ENCODE measurements at places on chromosomes 1 and 21.

GRCh38 chr1:163372576-163372975 is 50.8 kb downstream of the NUF2 start:
- no peak for DNase-seq

- DNase-seq: no peak
Observed at GRCh38 chr1:101394041-101394440, 157.2 kb downstream of the S1PR1 start.

DNA sequence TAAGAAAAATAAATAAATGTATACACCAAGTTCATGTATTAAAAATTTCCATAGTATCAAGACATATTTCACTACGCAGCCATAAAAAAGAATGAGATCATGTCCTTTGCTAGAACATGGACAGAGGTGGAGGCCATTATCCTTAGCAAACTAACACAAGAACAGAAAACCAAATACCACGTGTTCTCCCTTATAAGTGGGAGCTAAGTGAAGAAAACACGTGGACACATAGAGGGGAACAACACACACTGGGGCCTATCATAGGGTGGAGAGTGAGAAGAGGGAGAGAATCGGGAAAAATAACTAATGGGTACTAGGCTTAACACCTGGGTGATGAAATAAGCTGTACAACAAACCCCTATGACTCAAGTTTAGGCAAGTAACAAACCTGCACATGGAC is 552.4 kb upstream of the PBX1 start:
- DNase-seq: no peak

GRCh38 chr1:24945354-24946326 is 15.6 kb upstream of the RUNX3 start:
- DNase-seq: no peak

- DNase-seq: peak; percentile 35
Observed at GRCh38 chr1:91018006-91018405, 3.8 kb downstream of the ZNF644 start.

- DNase-seq: no peak
Observed at GRCh38 chr1:2299131-2299627, 71.1 kb downstream of the SKI start.

DNA sequence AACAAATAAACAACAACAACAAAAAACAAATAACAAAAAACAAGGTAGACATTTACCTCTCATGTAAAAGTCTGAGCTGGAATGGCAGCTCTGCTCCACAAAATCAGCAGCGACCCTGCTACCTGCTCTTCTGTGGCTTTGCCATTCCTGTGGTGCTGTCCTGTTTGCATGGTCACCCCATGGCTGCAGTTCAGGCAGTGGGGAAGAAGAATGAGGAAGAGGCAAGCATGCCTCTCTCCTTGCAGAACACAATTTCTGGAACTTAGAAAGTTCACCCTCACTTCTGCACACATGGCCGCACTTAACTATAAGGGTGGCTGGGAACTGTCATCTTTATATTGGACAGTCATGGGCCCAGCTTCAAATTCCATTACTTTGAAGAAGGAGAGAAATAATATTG is 84.8 kb upstream of the GNG12 start:
- DNase-seq: no peak

- no peak for DNase-seq
Observed at GRCh38 chr1:209629621-209630382, 22.4 kb downstream of the LAMB3 start.

GRCh38 chr1:224615861-224616755 is at the start of gene CNIH3:
Gene CNIH3 (plus strand): TSS chr1:224616317. CDS start chr1:224617175, 858 bp downstream.
- peak; percentile 26 for DNase-seq

- no peak for DNase-seq
Observed at GRCh38 chr21:35603494-35603893, 456.8 kb downstream of the SETD4 start.

GRCh38 chr1:187839873-187840272 is 1011.1 kb downstream of the PLA2G4A start:
- no peak for DNase-seq

GRCh38 chr1:81113688-81114087 is 687.0 kb upstream of the ADGRL2 start:
- no peak for DNase-seq

DNA sequence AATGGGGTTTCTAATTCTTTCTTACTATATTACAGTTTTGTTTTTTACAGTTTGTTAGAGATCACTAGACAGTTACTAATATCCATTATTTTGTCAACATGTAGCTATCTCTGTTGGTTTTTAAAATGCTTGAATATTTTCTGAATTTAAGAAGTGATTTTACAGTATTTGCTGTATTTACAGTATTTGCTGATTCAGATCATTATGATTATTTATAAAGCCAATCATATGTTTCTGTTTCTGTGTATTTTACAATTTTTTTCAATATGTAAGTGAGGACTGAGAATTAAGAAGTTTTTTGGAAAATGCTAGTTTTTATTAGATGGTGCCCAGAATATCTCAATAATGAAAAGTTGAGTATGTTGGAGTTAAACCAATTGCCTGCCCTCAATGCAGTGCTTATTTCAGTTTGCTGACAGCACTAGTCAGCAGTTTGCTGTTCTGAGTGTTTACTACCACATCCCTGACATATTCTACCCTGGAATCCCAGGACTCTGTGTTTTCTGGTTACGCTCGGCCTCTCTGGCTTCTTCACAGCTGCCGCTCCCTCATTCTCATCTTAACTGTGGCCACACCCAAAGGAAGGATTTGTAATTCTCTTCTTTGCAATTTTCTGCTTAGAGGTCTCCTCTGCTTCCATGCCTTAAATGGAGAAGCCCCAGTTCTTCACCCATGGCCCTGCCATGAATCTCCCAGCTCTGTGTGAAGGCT is 68.0 kb upstream of the BACH1 start:
- no peak for DNase-seq

Data from cerebellar cortex (tissue), 1 donor.